Ovary (tissue), 10 donors: ENCODE measurements at places on chromosomes 13 and 19.

GRCh38 chr13:108387156-108387555, 117.6 kb downstream of the TNFSF13B start:
- no peak for DNase-seq

DNA sequence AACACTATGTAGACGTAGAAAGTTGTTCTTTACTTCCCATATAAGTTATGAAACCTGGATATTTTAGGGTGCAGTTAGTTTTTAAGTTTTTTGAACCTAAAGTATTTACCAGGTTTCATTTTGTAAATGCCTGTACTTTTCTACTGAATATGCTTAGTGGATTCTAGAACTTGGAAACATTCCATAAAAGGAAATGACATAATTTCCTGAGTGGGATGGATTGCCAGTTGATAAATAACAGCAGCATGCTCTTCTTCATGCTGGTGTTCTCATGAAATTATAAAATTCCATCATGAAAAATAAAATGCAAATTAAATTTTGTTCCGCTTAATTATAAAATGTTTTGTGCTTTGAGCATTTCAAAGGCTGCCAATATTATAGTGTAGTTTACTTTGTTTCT, 362.2 kb upstream of the PCDH20 start:
- no peak for DNase-seq

DNA sequence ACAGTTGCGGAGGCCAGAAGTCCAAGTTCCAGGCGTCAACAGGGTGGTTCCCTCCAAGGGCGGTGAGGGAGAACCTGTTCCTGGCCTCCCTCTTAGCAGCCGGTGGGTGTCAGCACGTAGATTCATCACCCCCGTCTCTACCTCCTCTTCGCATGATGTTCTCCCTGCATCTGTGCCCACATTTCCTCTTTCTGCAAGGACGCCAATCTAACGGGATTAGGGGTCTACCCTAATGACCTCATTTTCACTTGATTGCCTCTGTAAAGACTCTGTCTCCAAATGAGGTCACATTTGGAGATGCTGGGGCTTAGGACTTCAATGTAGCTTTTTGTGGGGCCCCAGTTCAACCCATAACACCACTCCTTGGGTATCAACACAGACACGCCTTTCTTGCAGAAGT, 38.5 kb downstream of the DPF1 start:
- DNase-seq = no peak

GRCh38 chr13:76231522-76232167, 595.5 kb downstream of the LMO7 start:
- no peak for DNase-seq

- no peak for DNase-seq
These were observed 176.1 kb upstream of the KLHL1 start for GRCh38 chr13:70284371-70284770.

- DNase-seq = no peak
These were observed 25.6 kb downstream of the F2RL3 start for GRCh38 chr19:16914421-16914820.

DNA sequence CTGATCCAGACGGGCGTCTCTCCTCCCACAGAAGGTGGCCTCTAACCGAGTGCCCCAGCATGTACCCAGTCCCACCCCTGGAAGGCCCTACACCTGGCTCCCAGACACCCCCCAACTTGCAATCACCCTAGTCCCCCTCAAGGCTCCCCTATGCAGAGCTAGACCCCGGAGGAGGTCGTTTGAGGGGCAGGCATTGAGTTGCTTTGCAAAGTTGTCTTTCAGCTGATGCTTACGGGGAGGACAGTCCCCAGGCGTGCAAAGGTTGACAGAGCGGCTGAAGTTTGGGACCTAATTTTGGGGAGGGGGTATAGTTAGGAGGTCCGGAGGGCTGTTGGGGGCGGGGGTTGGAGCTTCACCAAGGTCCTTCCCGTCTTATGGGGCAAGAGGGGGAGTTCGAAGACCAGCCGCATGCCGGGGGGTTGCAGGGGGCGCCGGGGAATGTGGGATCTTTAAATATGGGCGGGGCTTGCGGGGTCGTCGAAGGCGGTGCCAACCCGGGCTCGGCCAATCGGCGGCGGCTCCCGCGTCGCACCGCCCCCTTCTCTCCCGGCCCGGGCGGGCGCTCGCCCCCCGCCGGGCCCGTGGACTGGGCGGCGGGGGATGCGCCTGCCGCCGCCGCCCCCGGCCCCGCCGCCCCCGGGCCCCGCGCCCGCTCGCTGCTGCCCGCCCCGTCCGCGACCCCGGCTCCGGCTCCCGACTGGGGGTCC, at the start of gene KCNN1:
TSS of gene KCNN1 (plus strand) at position 558 of the 707 bp plus-strand sequence. CDS start 6,782 bp downstream, outside the sequence.
- DNase-seq = no peak

DNA sequence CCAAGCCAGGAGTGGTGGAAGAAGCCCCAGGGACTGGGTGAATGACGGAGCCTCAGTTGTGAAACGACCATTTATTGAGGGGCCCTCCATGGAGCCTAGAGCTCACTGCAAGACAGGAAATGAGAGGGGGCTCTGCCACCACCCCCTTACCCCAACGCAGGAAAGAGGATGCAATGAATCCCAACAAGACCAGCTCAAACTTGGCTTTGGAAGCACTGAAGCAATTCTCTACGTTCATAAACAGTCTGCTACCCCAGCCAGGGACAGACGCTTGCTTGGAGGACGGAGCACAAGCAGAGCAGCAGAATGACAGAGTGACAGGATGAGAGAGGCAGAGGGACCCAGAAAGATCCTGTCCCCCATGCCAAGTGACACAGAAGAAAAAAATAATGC, 1.0 kb downstream of the PRKACA start:
- no peak for DNase-seq
